ENCODE measurements at places on chromosomes 7 and 10.

DNA sequence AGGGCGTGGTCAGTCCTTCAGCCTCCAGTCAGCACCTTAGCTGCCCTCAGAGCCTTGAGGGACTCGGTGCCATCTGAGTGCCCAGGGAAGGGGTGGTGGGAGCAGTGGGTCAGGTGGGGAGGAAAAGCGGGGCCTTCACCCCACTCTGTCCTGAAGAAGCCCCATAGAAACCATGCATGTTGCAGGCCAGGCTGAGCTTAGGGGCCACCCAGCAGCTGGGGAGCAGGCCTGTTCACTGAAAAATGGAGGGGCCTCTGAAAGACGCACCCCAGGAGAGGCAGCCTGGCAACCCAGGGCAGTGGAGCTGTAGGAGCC, 144.3 kb downstream of the GRID1 start:
- DNase-seq, result no peak

- no peak for DNase-seq
These were observed 132.7 kb downstream of the CNTNAP2 start for GRCh38 chr7:146249272-146249671.

DNA sequence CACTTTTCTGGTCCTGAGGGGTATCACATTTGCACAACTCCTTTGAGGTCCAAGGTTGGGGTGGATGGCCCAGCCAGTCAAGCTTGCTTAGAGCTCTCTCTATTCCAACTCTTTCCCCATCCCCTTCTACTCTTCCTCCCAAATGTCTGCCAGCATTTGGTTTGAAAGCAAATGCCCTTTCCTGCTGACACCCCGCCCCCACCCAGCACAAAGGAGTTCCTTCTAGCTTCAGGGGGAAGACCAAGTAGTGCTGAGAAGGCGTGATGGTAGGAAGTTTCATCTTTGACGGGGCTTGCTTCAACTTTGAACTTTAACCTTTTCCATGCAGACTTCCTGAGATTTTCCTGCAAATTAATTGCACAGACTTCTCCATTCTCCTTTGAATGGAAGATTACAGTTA, 137.5 kb upstream of the TCF7L2 start:
- no peak for DNase-seq

DNA sequence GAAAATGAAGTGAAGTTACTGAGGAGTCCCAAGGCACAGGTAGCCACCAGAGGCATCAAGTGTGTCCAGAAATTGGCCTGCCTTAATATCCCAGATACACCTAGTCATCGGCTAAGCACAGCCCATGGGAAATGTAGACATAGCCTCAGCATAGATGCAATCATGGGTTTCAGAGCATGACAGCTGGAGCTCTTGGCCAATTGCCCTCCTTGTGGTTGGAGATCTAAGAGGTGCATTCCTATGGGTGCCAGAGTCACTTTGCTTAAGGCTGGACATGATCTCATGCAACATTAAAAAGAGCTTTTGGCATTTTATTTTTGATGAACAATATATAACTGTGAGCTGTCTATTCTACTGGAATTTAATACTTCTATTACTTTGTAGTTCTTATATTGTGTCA, 758.0 kb upstream of the LRRTM3 start:
- DNase-seq, result no peak

- no peak for DNase-seq
These were observed 77.6 kb downstream of the CLRN3 start for GRCh38 chr10:127815147-127815546.

- no peak for DNase-seq
These were observed 2.8 kb downstream of the TDRD1 start for GRCh38 chr10:114181971-114182370.

DNA sequence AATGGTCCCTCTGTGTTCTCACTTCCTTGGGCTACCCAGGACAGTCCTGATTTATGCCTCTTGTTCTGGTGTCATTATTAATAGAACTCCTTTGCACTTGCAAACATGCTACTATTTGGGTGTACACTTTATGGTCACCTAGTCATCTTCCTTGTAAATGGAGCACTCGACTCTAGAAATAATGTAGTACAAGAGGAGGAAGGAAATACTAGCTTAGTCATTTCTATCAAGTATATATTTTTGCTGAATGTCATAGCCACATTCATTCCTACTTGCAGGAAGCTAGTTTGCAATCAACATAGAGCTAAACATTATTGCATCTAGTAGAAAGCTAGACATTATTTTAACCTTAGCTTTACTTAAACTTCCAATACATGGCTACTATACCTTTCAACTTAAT, 335.3 kb downstream of the MAGI2 start:
- no peak for DNase-seq

DNA sequence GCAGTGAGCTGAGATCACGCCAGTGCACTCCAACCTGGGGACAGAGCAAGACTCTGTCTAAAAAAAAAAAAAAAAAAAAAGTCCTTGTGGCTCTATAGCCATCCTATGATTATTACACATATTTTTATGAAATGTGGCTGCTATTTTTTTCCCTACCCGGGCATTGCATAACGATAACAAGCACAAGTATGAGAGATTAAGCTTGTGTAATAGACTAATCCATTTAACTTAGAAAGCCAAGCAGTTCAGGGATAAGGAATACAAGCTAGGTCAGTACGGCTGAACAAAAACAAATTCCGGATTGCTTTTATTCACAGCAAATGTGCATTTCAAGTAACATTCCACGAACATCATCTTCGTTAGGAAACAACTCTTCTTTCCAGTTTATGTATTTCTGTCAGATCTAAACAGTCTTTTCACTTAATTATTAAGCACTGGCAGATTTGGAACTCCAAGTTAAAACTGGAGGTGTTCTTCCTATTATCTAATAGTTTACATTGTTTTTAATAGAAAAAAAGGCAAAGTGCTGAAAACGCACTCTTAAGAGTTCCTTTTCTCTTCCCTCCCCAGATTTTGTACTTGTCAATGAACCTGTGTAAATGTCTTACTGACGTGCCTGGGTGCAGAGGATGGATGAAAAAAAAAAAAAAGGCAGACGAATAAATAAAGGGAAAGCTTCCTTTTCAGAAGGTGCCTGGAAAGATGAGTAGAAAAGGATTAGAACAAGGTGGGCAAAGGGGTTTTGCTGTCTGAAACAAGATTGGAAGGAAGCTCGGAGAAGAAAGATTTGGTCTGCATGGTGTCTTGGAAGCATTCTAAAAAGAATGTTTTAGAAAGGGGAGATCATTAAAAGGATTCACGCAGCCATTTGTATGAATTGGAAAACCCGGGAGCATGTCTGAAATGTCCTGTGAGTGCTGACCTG, 81.1 kb downstream of the PRTFDC1 start:
- DNase-seq, result no peak

GRCh38 chr10:5509691-5510090, 10.3 kb upstream of the CALML5 start:
- DNase-seq, result no peak
